SW480 (cell line): ENCODE measurements at places on chromosomes 3 and 15.

DNA sequence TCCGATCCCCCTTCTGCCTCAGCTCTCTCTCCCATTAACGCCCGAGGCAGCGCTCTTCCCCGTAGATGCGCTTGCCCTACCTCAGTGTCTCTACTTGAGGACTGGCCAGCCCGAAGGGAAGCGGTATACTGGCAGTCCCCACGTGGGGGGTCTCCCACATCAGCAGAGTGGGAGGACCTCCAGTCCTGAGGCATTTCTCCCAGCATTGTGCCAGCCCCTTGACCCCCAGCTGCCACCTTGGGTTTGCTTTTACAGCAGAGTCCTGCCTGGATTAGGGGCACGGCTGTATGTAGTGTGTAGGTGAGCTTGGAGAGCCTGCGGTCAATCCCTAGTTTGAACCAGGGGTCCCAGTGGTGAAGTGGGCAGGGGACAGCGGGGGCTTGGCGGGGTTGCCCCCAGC is 767 bp downstream of the SEMA3F start:
- DNase-seq = no peak

DNA sequence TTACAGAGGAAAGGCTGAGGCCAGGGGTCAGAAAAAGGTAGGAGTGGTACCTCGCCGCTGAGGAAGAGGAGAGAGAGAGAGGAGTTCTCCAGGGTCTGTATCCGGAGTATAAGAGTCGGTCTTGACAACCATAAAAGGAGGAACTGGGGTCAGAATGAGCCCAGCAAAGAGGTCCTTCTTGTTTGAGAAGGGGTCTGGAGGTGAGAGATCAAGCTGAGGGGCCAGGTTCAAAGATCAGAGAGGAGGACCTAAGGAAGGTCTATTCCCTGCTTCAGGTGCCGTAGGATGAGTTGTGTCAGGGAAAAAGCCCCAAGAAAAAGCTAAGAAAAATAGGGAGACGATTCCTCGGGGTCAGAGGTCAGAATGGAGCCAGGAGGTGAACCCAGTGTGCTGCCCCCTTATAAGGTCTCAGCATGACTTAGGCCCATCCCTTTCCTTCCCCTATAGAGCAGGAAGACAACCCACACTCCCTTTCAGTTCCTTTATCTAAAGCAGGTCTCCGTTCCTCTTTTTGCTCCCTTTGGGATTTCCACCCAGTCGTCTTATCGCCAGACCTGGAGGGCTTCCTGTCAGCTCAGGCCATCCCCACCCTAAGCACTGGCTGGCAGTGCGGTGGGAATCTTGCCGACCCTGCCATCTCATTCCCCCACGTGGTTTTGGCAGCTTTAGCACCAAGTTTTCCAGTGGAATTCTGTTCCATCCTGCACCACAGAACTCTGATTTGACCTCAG is 651 bp downstream of the MTMR14 start:
- no peak for DNase-seq

DNA sequence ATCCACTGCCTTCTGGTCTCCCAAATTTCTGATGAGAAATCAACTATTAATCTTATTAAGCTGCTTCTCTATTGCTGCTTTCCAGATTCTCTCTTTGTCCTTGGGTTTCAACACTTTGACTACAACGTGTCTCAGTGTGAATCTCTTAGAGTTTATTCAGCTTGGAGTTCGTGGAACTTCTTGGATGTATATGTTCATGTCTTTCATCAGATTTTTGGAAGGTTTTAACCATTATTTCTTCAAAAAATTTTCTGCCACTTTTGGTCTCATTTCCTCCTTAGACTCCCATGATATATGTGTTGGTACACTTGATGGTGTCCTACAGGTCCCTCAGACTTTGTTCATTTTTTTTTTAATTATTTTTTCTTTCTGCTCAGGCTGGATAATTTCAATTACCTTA is 36.0 kb downstream of the TICRR start:
- no peak for DNase-seq

GRCh38 chr15:76999996-77000395 is 5.1 kb downstream of the PSTPIP1 start:
- DNase-seq = no peak

GRCh38 chr3:7581831-7582230 is 720.9 kb downstream of the GRM7 start:
- DNase-seq = no peak
